Activated CD4-positive, CD25-positive, alpha-beta regulatory T cell treated with anti-CD3 and anti-CD28 coated beads, Interleukin-2, amount 50 U/mL, for 16 hours (primary cell): ENCODE measurements at places on chromosomes 4 and X.

GRCh38 chr4:80500613-80501012 is 165.1 kb downstream of the CFAP299 start:
- no peak for DNase-seq

GRCh38 chr4:109875106-109875505 is 27.2 kb downstream of the LRIT3 start:
- no peak for DNase-seq

- no peak for DNase-seq
These were observed 111.7 kb downstream of the AMER1 start for GRCh38 chrX:64093761-64094160.

GRCh38 chr4:152976212-152976761 is 40.2 kb downstream of the FHDC1 start:
- no peak for DNase-seq

DNA sequence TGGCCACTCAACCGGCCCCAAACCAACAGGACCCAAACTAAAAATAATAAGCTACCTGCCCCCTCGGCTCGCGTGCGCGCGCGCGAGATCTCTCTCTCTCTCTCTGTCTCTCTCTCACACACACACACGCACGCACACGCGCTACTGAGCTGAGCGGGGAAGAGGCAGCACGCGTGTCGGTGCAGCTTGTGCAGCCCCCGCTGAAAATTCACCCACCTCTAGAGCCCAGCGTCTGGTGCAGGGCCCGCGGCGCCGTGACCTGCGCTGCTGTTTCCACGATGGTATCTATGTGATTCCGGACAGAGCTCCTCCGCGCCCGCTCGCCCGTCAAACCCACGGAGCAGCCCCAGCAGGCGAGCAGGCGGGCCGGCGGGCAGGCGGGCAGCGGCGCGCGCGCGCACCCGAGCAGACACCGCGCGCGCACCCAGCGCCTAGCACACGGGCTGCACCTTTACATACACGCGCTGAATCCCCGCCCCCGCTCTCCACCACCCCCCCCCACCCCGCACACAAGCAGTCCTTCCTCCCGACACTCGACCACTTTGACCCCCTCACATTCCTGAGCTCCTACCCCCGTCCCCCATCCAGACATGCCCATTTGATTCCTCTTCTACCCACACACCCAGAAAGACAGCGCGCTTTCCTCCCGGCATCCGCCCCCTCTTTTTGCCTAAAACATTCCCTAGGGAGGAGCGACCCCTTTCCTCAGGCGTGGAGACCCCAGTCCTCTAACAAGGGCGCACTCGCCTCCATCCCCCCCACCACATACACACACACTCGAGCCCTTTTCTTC is 1.0 kb downstream of the SLITRK4 start:
- DNase-seq, result no peak

DNA sequence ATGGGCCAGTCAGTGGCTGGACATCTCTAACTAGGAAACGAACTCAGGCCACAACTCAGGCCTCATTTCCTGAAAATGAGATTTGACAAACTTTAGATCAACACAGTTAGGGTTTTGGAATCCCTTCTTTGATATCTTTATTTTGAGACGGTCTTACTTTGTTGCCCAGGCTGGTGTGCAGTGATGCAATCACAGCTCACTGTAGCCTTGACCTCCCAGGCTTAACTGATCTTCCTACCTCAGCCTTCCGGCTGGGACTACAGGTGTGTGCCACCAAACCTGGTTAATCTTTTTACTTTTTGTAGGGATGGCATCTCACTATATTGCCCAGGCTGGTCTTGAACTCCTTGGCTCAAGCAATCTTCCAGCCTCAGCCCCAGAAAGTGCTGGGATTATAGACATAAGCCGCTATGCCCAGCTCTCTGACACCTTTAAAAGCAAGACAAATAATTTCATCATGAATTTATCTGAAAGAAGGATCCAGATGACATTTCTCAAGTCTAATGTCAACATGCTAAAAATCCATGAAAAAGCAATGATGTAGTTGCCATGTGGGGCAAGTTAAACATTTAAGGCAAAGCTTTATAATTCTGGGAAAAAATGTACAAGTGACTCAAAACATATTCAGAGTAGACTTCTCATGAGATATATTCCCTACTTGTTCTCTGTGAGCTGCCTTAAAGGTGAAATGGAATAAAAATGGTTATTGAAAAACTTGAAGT is 89.1 kb upstream of the CBR4 start:
- no peak for DNase-seq

DNA sequence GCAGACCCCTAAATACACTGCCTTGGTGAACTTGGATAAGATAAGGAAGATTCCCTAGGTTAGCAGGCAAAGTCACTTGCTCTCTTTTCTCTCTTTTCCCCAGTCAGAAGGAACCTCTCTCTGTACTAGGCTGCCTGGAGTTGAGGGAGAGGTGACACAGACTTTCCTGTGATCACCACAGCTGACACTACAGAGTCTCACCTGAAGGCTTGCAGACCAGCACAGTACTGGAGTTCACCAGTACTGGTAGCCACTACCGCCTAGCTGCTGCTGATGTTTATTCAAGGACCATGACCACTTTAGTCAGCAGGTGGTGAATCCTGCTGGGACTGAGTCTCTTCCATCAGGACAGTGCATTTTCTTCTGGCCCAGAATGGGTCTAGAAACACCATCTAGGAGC is 63.3 kb downstream of the PTPN13 start:
- DNase-seq, result no peak

- DNase-seq, result no peak
These were observed 10.6 kb upstream of the IRAK1 start for GRCh38 chrX:154030266-154030665.

GRCh38 chr4:162056990-162057389 is 106.8 kb downstream of the FSTL5 start:
- no peak for DNase-seq

- DNase-seq, result no peak
These were observed 520.7 kb upstream of the AADAT start for GRCh38 chr4:170610434-170610833.

DNA sequence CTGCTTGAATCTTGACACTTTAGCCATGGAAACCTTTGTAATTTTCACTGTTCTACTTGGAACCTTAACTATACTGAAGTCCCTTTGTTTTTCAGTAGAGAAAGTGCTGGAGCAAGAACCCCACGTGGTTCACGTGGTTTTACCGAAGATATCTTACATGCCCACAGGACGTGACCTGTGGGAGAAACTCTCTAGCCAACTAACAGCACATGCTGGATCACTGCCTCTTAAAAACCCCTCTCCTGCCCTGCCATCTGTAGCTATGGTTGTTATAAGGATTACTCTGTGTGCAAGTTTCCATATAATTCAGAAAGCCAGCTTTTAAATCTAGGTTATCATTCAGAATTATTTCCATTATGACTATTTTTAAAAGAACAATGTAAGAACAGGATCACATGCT is 30.2 kb downstream of the SPANXD start:
- DNase-seq, result no peak

GRCh38 chr4:180809439-180809838 is 1433.8 kb upstream of the TENM3 start:
- no peak for DNase-seq

DNA sequence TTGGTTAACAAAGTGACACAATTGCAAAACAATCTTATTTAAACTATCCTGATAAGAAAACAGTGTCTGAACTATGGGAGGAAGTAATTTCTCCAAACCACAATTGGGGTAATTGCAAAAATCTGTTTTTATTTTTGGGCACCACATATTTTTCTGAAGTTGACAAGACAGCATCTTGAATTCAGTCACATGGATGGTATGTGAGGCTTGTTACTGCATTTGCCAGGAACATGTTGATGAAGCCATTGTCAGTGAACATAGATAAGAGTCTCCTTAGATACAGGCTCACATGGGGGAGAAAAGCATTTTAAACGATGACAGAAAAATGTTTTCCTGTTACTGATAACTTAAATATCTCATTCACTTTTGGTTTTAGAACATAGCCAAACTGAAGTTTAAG is 5.5 kb upstream of the USP53 start:
- no peak for DNase-seq

GRCh38 chr4:179076865-179077264 is 1634.6 kb upstream of the AGA start:
- DNase-seq, result no peak

DNA sequence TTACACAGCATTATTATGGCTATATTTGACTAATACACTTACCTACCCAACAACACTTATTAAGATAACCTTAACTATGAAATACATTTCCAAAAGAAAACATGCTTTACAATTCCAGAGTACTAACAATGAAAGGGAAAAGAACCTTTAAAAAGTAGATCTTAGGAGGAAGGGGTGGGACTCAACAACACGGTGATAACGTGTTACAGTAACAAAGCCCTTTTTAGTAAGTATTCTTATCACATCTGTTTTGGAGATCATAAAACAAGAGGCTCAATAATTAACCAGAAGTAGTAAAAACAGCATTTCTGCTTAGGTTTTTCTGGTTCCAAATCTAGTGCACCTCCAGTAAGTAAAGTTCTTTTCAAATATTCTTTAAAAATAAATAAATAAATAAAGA is 202.1 kb upstream of the SLC7A11 start:
- DNase-seq, result no peak

DNA sequence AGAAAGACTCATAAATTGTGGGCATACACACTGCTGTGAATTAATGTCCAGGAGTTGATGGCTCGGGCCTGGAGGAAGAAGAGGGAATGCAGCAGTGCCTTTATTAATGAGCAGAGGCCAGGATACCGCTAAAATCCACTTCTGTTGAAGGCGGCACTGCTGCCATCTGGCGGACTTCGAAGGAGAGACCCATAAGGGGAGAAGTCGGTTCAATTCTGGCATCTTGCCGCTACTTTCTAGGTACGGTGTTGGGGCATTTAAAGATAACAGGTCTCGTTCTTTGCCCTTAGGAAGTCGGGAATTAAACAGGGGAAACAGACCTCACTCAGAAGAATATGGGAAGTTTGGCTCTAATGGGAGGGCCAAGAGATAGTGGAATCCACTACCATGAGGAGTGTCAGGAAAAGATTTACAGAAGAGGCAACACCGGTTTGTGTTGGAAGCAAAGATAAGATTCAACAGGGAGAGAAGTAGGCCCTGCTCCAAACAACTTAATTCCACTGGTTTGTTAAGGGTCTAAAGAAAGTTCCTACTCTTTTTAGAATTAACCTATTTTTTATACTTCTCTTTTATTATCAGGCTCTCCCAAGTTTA is 133.6 kb upstream of the GIMD1 start:
- DNase-seq, result no peak

- DNase-seq, result no peak
These were observed 134.2 kb upstream of the NEIL3 start for GRCh38 chr4:177175473-177175872.

GRCh38 chrX:153475271-153475670 is 4.9 kb upstream of the HAUS7 start:
- no peak for DNase-seq

- no peak for DNase-seq
These were observed 149.7 kb upstream of the ANKRD50 start for GRCh38 chr4:124862261-124862660.

DNA sequence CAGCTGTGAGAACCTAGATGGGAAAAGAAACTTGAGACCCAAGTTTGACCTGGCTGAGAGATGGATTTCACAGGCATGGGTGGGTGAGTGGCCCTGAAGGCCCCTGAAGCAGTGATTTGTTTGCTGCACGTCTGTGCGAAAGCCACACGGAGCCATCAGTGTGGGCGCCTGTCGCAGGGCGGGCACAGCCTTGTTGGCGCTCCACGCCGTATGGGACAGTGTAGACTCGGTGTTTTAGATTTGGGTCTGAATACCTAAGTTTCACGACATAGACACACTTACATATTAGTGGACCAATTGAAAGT is 21.9 kb upstream of the UVSSA start:
- no peak for DNase-seq

DNA sequence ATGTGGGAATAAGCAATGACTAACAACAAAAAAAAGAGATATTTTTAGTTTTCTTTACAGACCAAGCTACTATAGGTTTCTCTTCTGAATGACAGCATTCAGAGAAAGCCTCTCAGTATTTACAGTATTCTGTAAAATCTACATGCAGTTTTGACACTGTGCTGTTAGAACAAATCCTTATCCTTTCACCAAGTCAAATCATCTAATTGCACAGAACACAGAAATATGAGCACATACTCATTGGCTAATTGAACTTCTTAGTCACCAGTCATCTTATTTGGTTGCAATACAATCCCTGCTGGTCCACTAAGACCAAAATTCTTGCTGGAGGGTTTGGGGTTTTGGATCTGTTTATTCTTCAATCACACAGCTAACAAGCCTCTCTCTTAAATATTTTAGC is 5.7 kb downstream of the ACOT9 start:
- DNase-seq, result no peak

DNA sequence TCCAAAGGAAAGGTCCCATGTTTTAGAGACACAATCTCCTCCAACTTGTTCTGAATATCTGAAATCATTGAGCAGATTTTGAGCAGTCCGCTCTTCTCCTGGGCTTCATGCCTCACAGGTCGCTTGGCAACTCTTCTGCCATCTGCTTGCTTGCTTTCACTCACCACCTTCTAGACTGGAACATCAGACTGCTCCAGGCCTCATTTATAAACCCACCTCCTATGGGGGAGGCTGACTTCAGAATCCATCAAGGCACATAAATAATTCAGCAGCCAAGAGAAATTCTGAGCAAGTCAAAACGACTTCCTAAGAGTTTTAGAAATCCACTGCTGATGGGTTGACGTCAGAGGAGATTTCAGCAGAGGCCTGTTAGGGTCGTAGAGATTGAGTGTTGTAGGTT is 64.1 kb downstream of the FAM184B start:
- DNase-seq, result no peak

DNA sequence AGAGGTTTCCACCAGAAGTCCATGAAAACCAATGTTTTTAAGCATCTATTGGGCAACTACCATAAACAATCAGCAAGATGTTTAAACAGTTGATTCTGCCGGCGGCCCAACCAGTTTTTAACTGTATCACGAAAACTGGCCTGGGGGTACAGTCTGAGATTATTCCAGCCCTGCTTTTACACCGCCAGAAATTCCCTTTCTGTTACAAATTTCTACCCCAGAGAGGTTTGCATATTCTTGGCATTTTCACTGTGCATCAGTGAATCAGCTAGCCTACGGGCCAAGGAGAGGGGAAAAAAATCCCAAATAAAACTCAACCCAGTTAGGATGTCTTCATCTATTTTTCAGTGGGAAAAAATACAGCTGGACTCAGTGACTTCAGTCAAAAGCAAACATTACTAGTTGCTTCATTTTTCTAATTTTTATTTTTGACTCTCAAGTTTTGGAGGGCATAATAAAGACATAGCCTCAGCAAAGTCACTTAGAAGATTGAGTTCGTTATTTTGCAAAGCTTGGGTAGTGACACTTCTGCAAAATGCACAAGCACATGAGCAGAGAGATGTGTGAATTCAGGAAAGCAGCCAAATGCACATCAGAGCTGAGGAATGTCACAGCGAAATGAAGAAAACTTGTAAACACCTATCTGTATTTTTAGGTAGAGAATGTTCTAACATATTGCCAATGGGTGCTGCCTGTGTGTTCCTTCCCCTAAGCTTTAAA is 167.8 kb upstream of the GK2 start:
- no peak for DNase-seq
